Coronary artery (tissue), 2 donors: ENCODE measurements at places on chromosomes 1 and 21.

GRCh38 chr1:232369451-232370296, 260.3 kb downstream of the SIPA1L2 start:
- DNase-seq, result no peak

DNA sequence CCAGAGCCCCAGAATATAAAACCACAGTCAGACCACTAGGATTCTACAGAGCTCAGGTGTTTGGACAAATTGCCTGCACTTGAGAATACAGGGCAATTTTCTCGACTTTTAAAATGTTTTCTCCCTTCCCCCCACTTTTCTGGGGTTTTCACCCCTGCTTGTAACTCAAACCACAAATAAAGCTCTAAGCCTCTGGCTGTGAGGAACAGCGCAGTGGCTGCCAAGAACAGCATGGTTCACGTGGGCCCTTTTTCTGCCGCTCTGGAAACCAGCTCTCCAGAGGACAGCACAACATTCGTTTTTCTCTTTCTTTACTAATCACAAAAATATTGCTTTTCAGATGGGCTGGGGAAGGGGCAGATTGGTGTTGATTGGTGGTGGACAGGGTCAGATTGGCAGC, 102.2 kb upstream of the JUN start:
- no peak for DNase-seq

- no peak for DNase-seq
Measured at GRCh38 chr1:43766818-43767525, 59.6 kb downstream of the ST3GAL3 start.

GRCh38 chr1:169031566-169032224, 74.8 kb upstream of the ATP1B1 start:
- no peak for DNase-seq

- no peak for DNase-seq
Measured at GRCh38 chr1:39266269-39266668, 61.8 kb downstream of the MACF1 start.

DNA sequence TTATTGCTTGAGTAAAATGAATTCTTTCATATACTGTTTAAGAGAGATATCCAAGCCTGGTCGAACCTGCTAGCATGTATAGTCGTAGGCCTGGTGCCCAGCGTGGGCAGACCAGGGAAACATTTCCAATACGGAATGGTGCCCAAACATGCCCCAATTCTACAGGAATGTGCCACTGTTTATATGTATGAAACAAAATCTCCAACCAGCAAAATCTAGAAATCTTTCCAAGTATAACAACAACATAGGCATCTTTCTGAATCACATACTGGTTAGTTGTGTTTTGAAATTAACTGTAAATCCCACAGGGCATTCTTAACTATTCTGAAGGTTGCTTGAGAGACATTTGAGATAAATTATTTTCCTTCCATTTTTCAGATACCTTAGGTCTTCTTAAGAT, 17.0 kb upstream of the ABCD3 start:
- DNase-seq, result no peak

- peak; percentile 87 for DNase-seq
Measured at GRCh38 chr1:99849744-99850458, at the start of gene AGL. Gene AGL, plus strand, starts transcription at chr1:99850361. Its CDS starts 682 bp downstream, at chr1:99851043.

DNA sequence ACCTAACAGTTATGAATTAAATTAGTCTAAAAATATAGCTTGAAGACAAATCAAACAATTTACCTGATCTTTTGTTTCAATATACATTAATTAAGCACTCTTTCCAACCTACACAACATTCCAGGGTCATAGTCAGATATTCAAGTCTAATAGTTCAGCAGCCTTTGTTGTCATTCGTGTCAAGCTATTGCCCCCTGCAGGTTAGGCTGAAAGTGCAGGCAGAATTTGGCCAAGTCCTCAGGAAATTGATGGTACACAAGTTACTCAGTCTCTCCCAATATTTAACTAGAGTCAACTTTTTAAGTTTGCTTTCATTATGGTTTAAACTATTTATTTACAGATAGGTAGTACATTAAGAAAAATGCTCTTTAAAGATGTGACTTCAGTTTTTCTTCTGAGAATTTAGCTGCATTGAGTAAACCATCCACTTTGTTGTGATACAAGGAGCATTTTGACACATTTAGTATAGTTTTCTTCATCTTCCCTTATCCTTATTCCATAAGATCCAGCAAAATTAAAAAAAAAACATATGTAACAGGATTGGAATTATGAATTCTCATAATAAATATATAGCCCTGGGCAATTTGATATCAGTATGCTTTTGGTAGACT, 130.3 kb upstream of the DPYD start:
- DNase-seq, result no peak

GRCh38 chr1:194568610-194569009, 1382.2 kb upstream of the B3GALT2 start:
- DNase-seq, result no peak

- no peak for DNase-seq
Measured at GRCh38 chr21:27636656-27637055, 669.8 kb upstream of the ADAMTS5 start.

GRCh38 chr1:197915260-197915861, 1.8 kb upstream of the LHX9 start:
- no peak for DNase-seq

DNA sequence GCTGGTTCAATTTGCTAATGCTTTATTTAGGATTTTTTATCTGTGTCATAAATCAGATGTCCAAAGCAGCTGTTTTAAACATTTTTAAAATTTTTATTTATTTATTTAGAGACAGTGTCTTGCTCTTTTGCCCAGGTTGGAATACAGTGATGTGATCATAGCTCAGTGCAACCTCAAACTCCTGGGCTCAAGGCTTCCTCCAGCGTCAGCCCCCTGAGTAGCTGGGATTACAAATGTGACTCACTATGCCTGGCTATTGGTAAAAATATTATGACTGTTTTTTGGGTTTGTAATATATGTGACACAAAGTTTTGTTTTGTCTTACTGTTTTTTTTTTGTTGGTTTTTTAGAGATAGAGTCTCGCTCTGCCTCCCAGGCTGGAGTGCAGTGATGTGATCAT, 11.8 kb downstream of the ZBED6 start:
- DNase-seq, result no peak

DNA sequence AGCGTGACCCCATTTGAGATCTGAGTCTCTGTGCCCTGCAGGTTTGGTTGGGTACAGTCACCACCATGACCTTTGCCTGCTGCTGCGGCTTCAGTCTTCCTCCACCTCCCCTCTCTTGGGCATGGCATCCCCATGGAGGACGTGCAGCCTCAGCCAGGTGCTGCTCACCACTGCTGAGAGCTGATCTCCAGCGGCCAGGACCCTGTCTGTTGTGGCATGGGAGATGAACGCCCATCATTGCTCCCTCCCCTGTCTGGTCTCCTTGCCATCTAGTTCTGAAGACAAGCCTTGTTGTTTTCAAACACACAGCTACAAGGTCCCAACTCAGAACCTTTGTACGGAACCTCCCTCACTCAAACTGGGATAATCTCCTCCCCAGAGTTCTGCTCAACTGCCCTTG, 19.2 kb upstream of the PKP1 start:
- DNase-seq, result no peak

GRCh38 chr1:90725657-90726424, 8.7 kb upstream of the BARHL2 start:
- DNase-seq, result no peak

DNA sequence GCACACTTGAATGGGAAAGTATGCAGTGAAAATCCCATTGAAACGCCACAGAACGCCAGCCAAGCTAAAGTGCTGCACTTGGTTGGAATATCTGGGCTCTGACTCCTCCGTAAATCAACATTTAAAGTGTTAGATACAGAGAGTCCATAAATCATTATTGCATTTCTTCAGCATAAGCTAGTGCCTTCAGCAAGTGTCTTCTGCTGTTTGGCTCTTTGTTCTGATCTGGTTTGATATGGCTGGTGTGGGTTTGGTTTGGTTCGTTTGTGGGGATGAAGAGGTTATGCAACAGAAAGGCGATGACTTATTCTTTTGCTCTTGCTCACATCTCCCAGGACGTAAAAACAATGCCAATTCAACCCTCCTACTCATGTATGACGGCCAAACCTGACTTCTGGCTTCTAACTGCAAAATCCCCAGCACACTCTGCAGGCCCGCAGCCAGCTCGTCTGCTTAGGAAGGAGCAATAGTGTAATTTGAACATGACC, 121.8 kb upstream of the ERG start:
- DNase-seq, result no peak

- DNase-seq, result no peak
Measured at GRCh38 chr1:212722270-212722957, 22.8 kb upstream of the BATF3 start.

DNA sequence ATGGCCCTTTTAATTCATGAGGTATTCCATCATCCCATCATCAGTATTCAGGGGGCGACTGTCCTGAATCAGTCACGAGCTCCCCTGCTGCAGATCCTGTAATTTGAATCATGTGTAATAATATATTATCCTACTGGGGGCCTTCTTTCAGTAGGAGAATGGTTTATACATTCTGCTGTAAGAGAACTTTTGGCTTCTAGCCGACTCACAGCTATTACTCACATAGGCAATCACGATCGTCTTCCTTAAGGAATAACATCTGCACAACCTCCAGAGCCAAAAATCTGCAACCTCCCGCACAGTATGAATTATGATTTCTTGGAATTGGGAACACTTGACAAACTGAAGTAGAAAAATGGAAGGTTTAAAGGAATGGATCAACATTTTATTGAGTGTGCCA, 343.0 kb downstream of the USP25 start:
- no peak for DNase-seq

DNA sequence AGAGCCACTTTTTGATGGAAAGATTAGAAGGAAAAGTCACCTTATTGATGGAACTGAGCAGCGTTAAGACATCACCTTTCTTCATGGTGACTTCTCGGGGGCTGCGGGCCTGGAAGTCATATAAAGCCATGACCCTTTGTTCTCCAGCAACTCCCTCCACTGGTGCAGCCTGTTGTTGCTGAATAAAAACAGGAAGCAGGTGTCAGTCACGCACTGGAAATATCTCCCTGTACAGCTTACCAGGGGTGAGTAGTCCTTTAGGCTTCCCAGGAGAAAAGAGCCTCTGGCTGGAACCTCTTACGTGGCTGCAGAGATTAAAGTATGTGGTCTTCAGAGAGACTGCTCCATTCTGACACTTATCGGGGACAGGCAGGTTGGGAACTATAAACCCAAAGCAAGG, 31.9 kb downstream of the SPTA1 start:
- no peak for DNase-seq

DNA sequence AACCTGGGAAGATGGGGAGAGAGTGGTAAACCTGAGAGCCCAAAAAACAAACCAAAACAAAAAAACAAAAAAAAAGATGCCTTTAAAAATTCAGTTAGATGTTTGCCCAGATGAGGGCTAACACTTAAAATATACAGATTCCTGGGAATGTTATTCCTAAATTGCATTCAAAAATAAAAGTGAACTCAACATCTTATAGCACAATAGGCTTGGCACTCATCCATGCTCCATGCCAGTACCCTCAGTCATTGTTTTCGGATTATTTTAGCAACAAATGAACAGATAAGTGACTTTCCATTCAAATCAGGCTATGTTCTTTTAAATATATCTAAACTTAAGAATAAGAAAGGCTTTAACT, 3.7 kb downstream of the ATP1A1 start:
- DNase-seq, result no peak

GRCh38 chr21:34743831-34744230, 75.0 kb downstream of the CLIC6 start:
- DNase-seq, result peak; percentile 80

DNA sequence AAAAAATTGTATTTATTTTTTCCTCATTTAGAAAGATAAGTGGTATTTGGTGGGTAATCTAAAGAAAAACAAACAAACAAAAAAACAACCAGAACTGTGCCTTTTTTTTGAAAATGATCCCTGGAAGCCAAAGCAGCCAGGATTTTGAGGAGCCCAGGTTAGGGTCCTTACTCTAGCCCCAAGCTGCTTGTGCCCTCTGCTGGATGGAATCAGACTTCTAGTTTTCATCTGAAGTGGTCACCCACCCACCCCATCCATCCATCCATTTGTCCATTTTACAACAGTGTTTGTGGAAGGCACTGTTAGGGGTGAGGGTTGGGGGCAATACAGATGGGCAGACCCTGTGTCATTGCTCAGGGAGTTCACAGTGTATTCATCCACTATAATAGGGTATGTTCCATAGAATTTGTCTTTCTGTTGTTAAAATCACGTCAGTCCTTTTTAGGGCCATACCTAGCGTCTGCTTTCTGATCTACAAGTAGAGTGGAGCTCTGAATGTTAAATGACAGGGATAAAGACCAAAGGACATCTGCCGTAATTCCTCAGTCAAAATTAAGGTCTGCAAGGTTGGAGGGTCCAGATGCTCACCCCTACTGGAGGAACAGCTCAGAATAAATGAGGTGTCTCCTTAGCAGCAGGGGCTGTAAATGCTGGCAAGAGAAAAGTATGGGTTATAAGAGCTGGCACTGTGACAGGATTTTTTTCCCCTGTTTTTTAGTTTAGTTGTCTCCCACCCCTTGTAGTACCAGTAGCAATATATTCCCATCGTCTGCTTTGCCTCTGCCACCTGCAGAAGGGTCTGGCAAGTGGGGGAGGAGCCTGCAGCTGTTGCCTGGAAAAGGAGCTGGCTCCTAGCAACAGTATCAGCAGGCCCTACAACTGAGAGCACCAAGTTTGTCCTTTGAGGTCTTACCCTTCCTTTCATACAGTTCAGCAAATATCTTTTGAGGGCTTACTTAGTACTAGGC, 3.2 kb downstream of the LRRC42 start:
- DNase-seq, result no peak

- DNase-seq, result peak; percentile 83
Measured at GRCh38 chr1:226870401-226871279, at the start of gene PSEN2. Gene PSEN2, plus strand, starts transcription at chr1:226870616. Its CDS starts 11,292 bp downstream, at chr1:226881908.

DNA sequence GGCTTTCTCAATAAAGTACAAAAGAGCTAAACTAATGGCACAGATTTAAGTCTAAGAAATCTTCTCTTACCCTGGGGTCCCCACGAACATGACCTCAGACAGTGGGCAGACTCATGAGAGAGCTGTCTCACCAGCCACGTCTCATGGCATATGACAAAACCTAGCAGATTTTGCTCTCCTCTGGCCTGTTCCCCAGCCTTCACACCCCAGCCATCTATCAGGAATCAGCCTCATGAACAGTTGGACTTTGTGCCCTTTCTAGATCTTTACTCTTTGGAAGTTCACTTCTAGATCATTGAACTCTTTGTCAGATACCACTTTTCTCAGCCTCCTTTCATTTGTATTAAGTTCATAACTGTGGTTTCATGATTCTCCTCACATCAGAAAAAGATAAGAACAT, 14.2 kb upstream of the HSD3B1 start:
- DNase-seq, result peak; percentile 33

GRCh38 chr1:201724039-201724765, 104.8 kb upstream of the IPO9 start:
- DNase-seq, result no peak

GRCh38 chr1:29338908-29339575, 102.7 kb downstream of the PTPRU start:
- no peak for DNase-seq

GRCh38 chr21:40165773-40166070, 298.5 kb downstream of the PCP4 start:
- DNase-seq, result no peak

DNA sequence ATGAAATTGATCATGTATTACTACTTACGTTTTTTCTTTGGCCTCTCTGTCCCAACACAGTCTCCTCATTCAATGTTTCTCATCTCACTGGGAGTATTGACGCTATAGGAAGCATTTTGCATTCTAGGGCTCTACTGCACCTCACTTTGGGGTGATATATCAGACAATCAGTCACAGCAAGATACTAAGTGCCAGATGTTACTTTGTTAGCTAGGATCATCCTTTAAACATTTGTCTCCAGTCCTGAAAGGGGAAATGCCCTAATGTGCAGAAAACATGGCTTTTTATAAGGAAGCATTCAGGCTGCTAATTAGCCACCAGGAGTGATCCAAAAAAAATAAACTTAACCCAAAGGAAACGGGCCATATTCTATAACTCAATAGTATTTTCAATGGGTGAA, 409.1 kb downstream of the RWDD3 start:
- no peak for DNase-seq
